ENCODE measurements at places on chromosomes 16 and 17.
A peak's percentile ranks its signal among the peaks of the same experiment; 100 is the strongest.

DNA sequence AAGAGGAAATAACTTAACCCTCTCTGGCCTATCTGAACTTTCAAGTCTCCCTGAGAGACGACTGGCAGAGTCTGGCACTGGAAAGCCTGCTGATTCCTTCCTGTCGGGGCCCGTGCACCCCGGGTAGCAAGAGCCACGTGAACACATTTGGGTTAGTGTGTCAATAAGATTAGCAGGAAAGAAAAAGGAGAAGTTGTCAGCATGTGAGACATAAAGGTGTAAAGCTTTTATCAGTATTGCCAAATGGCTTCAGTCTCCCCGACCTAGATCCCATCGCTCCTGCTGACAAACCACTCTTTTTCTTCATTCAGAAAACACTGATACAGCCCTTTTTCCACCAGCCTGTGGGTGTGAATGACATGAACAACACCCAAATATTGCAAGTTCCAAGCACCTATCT is 74.4 kb downstream of the CCT6B start:
- no peak for DNase-seq

GRCh38 chr16:77786186-77786847 is 2.0 kb upstream of the VAT1L start:
- no peak for DNase-seq

- no peak for DNase-seq
These were observed 32.4 kb downstream of the RNF43 start for GRCh38 chr17:58384897-58385296.

DNA sequence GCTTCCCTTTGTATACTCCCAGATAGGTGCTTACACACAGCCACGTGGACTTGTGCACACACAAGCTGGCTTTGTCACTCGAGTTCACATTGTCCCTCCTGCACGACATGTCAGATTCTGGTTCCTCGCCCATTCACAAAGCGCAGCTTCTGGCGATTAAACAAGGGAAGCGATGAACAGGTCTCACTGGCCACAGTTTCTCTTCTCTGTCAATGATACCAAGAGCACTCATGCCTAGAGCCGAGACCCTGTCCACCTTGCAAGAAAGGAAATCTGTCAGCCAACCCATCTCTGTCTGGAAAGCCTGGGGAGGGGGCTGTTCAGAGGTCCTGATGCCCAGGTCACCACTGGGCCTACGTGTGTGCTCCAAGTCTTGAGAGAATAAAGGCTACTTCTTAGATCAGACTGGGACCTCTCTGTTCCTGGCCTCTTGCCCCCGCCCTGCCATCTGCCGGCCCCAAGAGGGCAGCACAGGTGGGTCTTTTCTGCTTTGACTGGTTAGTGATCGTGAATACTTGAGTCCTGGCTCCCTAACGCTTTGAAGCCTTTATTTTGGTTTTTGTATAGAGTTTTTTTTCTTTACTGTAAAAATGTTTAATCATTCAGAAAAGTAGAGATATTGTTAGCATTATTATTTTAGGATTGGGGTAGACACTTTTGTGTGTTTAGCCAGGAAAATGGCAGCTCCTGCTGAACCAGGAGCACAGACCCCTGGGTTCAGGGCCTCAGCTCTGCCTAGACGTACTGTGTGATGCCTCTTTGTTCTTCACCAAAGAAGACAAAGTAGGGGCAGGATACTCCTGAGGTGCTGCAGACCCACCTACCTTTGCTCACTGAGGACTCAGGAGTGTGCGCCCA is 104.7 kb downstream of the MRM1 start:
- DNase-seq = peak; percentile 75

DNA sequence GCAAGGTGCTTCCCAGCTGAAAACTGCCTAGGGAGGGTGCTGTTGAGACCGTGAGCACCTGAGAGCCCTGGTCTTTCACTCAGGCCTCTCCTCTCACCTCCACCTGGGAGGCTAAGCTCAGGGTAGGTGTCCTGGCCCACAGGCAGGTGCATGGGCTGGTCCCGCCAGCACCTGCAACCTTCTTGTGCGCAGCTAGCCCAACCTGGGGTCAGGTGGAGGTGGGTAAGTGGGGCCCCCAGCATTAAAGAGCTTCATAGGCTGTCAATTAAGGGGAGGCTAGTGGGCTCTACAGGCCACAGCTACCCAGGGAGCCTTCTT is 8.7 kb downstream of the ADCY7 start:
- DNase-seq = no peak

DNA sequence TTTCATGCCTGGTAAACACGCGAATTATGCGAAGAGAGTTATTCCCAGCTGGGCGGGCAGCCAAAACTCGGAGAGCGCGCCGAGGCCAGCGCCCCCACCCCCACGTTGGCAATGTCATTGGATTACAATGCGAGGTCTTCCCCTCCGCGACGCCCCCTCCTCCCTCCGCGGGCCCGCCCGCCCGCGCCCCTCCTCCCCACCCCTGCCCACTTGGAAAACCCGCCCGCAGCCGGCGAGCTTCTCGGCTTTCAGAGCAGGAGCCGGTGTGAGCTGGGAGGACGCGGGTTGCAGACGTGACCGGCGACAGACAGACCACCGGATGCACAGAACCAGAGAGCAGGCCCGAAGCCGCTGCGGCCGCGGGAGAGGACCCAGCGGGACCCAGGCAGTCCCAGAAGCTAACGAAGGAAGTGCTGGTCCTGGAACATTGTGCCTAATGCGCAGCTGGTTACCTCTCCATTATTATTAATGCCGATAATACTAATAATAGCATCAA is 4.0 kb downstream of the NOG start:
- no peak for DNase-seq
